ENCODE measurements at places on chromosomes 5 and 9.

DNA sequence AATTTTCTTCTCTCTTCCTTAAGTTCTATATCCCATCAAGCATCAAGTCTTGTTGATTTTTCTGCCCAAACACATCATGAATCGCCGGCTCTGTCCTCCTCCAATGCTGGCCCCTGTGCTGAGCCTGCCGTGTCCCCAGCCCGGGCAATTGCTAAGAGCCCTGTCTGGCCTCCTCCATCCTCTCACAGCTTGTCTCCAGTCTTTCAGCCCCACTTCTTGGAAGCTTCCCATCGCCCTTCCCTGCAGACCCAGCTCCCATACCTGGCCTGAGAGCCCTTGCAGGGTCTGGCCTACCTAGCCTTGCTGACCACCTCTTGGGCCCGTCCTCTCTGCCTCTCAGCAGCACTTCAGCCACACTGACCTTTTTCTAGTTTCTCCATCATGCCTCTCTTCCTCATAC, 61.9 kb downstream of the COL15A1 start:
- no peak for DNase-seq

DNA sequence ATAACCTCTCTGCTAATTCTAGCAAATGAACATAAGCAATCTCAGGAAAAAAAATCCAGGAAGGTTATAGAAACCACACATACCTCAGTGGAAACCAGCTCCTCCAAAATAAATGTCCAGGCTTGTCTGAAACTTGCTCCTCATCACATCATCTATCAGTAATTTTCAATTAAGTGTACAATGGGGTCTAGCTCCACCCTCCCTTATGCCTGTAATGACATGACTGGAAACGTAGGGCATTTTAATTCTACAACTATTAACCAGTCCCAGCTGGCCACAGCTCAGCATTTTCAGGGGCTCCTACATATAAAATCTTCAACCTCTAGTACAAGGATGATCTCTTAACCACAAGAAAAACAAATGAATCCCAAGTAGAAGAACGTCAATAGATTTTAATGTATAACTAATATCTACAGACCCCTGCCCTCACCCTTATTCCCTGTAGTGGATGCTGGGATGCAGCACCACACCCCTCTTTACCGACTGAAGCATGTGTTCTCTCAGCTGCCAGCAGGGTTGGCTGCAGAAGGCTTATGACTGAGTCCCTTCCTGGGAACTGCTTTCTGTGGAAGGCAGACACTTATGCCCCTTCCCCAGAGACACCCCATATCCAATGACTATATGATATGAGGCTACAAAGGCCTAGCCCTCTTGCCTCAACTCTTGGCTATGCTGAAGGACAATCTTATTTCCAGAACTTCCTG, 6.8 kb downstream of the TSSK1B start:
- DNase-seq, result no peak

GRCh38 chr9:92384375-92384774, 20.0 kb downstream of the OGN start:
- no peak for DNase-seq

DNA sequence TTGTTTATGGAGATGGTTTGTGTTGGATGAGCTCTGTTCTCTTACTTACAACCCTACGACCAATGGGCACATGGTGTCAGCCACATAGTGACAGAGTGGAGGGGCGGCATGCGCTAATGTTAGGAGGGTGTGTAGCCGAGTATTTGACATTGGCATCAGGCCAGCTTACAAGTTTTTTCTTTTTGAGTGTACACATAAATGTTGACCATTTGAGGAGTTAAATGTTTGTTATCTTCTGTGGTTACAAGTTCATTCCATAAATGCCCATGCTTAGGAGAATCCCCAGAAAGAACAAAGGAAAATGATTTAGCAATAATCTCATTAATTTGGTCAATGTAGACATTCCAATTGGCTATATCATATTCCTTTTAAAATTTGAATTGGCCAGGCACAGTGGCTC, 180.1 kb upstream of the ELL2 start:
- no peak for DNase-seq

GRCh38 chr5:9534881-9535517, 10.9 kb downstream of the SEMA5A start:
- no peak for DNase-seq

DNA sequence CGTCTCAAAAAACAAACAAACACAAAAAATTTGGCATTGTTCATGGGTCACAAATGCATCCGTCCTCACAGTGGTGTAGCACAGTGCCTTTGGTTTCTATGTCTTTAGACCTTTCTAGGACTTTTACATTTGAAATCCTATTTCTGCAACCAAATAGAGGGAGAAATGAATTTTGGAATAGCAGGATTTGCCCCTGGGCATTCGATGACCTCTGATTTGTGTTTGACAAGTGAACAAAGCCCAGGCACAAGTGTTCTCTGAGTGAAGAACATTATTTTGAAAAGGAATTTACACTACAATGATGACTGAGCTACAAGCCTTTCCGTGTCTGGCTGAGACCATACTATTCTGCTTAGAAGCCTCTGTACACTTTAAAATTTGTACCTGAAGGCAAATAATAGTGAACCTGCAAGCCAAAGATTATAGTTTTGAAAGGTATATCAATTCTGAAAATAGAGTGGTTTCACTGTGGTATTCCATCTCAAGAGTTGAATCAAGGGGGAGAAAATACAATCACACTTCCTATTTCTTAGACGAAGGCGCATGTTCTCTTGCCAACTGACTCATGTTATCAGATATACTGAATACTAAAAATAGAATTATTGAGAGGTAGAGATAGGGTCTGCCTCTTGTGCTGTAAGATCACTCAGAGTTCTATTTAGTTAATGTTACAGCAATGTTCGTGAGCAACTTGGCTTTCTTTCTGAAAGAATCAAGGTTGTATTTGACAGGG, 297.6 kb downstream of the KDM4C start:
- DNase-seq, result no peak

- no peak for DNase-seq
These were observed 3.8 kb downstream of the TCOF1 start for GRCh38 chr5:150361301-150361700.

GRCh38 chr5:148397968-148398595, 14.3 kb downstream of the FBXO38 start:
- no peak for DNase-seq

DNA sequence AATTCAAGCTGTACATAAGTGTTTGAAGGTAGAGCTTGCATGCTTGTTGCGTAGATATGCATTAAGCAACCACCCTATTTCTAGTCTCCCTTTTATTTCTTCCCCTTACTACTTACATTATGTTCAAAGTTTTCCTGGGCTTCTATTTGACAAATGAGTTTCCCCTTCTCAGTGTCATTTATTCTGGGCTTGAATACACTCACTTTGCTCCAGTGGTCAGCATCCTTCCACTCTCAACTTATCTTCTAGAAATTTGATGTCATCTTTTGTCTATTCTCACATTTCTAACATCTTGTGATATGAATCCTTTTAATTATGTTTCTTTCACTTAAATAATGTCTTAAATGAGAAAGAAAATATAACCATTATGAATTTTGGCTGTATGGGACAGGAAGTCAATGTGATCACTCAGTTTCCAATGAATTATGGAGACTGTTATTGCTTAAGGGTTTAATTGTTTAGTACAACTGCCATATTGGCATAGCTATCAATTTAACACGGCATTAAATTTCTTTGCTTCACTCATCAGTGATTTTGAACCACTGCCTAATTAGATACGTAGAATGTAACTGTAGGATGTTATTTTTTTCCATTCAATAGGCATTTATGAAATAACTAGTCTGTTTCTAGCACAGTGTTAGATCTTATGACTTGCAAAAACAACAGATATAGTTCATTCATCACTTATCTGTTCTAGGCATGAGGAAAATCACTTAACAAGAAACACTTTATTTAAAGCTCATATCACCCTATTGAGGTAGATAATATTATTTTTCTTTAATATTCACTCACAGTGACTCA, 105.5 kb upstream of the CDH12 start:
- no peak for DNase-seq

DNA sequence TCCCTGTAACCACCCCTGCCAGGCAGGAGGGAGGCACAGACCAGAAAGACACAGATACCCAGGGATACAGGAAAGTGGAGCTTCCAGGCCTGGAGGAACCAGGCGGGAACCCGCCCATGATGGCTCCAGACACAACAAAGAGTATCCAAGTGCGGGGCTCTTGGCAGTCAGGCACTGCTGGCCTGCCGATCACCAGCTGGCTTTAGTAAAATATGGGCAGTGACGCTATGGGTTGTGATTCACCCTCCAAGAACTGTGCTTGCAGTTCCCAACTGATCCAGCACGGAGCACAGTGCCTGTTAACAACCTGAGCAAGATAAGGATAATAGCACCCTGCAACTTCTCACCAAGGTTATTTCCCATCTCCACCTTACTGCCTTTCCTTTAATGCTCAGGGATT, 463.3 kb downstream of the IRX1 start:
- no peak for DNase-seq

DNA sequence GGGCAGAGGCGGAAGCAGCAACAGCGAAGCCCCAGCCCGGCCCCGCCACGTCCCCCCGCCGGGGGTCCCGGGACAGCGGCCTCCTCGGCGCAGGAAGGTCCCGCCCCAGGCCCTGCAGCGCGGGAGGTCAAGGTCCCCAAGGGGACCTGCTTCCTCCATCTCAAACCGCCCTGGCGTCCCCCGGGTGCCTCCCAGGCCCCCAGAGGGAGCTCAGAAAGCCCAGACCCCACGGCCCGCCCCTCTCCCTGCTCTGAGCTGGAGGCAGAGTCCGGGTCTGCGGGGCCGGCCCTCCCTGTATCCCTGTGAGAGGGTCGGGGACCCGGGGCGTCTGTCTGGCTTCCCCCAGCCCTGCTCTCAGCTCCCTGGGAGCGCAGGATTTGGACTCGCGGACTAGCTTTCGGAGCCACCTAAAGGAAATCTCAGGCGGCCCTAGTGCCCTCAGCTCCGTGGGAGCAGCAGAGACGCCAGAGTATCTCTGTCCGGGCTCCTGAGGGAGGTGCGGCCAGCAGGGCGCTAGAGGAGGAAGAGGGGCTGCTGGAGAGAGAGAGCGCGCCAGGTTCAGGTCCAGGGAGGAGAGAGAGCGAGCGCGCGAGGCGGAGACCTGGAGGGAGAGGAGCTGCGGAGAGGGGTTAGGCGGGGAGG, 30.7 kb downstream of the EXOC3 start:
- no peak for DNase-seq

DNA sequence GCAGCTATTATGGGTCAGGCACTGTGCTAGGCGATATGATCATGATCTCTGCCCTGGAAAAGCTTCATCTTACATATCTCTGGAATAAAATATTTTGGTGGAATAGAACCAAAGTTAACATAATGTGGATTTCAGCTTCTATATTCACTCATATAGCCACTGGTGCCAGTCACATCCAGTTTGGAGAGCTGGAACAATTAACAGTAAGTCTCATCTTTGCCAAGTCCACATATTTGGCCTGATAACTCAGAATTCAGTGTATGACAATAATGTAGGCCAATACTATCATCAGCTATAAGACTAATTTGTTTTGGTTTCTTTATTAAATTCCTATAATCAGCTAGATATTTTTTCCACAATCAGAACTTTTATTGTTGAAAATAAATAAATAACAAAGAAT, 5.9 kb upstream of the FAM13B start:
- no peak for DNase-seq

GRCh38 chr9:107087222-107087621, 195.9 kb upstream of the RAD23B start:
- DNase-seq, result no peak

DNA sequence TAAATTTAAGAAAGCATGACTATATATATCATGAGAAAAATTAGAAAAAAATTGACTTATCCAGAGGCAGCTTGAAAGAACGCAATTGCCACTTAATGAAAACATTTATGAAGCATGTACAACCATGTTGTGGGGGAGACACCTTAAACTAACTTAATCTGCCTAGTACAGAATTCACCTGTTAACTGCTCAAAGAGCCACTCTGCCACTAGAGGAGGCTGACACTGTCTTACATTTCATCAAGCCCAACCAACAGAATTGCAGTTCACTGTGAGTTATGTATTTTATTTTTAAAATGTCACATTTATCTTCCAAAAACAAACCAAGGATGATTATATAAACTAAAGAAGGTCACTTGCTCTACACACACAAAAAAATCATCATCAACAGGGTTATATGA, 252.9 kb downstream of the MLLT3 start:
- DNase-seq, result no peak

GRCh38 chr5:76082772-76083554, at the start of gene SV2C:
Gene SV2C (plus strand): TSS chr5:76083383. CDS start chr5:76131751, 48,368 bp downstream.
- no peak for DNase-seq
